ENCODE measurements at places on chromosomes 7 and 10.

- DNase-seq, result no peak
These were observed 6.9 kb upstream of the PFKFB3 start for GRCh38 chr10:6195846-6196245.

DNA sequence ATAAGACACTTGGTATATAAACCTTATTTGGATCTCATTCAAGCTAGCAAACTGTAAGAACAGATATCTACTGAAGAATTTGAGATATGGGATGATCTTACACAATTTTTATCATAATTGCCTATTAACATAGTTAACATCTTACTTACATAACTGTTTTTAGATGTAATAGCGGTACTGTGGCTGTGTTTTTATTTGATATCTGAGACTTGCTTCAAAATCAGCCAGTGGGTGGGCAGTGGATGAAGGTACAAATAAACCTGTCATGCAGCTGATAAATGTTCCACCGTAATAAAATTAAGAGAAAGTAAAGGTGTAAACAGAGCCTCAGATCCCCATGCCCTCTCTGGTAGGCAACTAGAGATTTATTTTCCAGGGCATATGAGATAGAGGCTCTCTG, 28.4 kb upstream of the PTPRN2 start:
- no peak for DNase-seq

- no peak for DNase-seq
These were observed 277.3 kb downstream of the SDK1 start for GRCh38 chr7:3578399-3578798.

GRCh38 chr10:30346131-30346530, 2.9 kb downstream of the MTPAP start:
- DNase-seq, result no peak

DNA sequence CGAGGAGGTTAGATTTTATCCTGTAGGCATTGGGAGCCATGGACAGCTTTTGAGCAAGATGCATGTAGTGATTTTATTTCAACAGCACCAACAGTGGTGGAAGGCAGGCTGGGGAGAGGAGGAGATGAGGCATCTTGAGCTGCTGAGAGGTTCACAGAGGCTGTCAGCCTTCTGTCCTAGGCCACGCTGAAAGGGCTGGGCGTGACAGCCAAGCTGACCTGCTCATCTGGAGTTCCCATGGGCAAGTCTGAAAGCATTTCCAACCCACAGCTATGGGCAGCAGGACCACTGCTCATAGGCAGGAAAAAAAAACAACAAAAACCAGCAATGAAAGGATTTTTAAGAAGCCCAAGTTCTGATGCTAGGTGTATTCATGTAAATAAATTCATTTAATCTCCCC, 7.7 kb downstream of the NEURL1 start:
- no peak for DNase-seq

DNA sequence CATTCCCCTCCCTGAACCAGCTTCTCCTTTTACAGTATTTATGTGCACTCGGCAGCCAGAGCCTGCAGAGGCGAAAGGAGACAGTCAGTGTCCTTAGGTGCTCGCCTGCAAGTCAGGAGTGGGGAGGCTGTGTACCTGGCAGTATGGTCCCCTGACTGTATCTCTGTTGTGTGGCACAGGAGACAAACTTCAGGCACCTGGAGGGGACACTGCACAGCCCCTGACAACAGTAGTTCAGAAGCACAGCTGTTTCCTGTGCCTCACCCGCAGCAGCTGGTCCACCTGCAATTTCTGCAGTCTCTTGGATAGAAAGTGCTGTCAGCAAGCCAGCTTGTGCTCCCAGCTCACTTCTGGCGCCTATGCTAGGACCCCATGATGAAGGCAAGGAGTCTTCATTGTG, 73.4 kb upstream of the LAMB4 start:
- no peak for DNase-seq

DNA sequence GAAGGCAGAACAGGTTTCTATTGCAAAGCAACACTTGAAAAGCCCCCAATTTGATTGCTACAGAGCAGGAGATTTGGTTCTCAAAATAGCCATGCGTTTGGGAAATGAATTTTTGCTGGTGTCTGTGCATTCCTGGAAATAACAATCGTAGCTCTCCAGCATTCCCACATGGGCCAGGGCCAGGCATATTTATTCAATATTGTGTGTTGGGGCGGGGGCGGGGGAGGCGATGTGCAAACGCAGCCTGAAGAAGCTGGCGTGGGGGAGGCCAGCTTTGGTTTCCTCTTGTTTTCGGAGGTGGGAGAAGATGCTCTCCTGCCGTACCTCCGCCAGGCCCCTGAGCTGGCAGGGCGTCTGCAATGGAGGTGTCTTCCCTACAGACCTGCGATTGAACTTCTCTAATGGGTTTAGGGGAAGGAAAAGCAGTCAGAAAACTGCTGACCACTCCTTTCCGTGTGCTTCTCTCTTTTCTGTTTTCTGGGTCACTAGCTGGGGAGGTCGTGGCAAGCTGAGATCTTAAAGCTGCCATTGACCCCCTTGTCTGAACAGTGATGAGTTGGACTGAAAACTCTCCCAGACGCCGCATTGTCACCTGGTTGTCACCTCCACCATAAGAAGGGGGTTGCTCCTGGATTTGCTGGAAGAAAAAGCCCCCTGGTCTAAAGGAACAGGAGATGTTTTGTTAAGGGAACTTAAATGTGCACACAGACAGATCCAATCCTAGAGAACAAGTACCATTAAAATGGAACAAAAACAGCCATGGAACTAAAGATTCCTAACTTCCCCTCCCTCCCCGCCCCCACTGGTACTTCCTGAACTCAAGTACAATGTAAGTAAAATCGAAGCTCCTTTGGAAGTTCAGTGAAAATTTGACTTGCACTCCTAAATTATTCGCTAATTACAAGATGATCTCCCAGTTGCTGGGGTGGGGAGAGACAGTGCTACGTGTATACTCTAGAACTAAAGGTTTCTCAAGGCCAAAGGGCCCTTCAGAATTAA, 56.4 kb upstream of the HABP2 start:
- DNase-seq, result no peak

DNA sequence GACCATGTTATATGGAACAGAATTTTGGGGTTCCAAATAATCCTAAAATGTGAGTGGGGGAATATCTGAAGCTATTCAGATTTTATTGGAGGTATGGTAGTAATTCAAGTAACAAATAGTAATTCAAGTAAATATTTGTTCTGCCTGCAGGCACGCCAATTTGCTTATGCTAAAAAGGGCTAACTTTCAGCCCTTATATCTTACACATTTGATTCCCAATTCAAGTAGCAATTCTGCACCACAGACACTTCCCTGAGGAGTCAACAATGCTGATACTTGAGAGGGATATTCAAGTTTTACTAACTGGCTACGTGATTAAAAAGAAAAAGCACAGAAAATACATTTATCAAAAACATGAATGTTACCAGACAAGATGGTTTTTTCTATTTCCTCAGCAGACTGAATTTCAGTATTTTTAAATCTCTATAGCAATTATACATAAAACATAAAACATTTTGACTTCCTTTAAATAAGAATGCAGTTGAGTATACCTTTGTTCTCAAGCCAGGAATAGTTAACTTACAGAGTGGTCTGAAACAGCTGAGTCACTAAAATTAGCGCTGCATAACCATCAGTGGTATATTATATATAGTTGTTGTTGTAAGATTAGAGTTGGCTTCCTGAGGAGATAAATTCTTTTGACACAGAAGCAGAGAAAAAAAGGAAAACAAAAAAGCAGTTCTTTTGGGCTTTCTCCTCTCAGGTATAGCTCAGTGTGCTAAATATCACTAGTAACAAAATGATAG, 33.9 kb downstream of the MTPN start:
- DNase-seq, result no peak

- DNase-seq, result no peak
These were observed 472.0 kb downstream of the KCNMA1 start for GRCh38 chr10:77165445-77166208.

GRCh38 chr10:117619223-117619622, 76.7 kb downstream of the EMX2 start:
- DNase-seq, result no peak

- no peak for DNase-seq
These were observed 683.2 kb upstream of the IGFBP3 start for GRCh38 chr7:46604241-46604661.

DNA sequence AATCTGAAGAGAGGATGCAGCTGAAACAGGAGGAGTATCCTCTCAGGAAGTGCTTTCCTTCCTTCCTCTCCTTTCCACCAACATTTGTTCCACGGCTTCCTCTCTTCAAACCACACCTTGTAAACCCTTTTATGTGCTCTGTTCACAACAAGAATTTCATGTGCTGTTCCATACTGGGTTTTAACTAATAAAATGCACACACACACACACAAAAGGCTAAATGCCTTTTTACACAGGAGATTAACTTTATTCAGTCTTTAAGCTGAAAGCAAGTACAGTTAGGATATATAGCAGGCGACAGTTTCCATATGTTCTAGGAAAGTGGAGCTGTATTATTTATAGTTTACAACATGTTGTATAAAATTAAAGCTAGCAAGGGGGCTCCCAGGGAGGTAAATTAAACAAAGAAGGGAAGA, 106.7 kb downstream of the REEP3 start:
- no peak for DNase-seq

GRCh38 chr7:78164459-78164858, 365.9 kb downstream of the PHTF2 start:
- DNase-seq, result no peak

DNA sequence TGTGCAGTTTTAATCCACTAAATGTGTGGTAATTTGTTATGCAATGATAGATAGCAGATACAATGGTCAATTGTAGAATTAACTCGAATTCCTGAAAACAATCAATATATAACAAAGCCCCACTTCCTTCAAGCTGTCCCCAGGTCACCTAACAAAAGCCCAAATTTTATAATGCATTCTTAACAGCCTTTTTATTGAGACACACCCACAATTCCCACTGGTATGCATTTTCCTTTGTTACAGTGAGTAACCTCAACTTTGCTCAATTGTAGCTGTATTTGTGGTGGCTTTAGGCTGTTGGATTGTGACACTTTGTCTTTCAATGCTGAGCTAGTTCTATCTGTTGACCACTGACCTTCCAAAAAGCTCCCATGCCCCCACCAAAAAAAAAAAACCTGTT, 279.8 kb upstream of the CACNA2D1 start:
- no peak for DNase-seq

GRCh38 chr7:135385209-135385608, 124.7 kb downstream of the CNOT4 start:
- DNase-seq, result no peak

DNA sequence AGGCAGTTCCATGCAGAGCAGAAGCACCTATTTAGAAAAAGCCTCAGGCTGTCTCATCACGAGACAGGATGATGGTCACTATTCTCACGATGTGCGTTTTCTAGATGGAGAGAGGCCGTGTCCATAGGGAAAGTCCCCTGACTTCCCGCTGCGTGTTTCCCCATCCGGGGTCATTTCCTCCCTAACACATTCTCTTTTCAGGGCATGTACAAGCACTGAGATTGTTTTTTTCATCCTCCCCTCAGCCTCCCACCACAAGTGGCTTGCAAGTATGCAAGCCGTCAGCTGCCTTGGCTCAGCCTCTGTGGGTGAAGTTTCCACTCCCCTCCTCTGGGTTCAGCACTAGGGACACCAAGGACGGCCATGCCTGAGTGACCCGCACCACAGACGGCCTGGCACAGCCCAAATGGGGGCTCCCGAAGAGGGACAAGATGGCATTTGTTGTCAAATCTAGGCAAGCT, 2.7 kb upstream of the CALML5 start:
- no peak for DNase-seq

GRCh38 chr10:51183783-51184182, 109.5 kb downstream of the PRKG1 start:
- DNase-seq, result no peak

GRCh38 chr7:78605119-78605518, 806.5 kb downstream of the PHTF2 start:
- no peak for DNase-seq

GRCh38 chr7:158006841-158007696, 580.6 kb downstream of the PTPRN2 start:
- DNase-seq, result no peak

DNA sequence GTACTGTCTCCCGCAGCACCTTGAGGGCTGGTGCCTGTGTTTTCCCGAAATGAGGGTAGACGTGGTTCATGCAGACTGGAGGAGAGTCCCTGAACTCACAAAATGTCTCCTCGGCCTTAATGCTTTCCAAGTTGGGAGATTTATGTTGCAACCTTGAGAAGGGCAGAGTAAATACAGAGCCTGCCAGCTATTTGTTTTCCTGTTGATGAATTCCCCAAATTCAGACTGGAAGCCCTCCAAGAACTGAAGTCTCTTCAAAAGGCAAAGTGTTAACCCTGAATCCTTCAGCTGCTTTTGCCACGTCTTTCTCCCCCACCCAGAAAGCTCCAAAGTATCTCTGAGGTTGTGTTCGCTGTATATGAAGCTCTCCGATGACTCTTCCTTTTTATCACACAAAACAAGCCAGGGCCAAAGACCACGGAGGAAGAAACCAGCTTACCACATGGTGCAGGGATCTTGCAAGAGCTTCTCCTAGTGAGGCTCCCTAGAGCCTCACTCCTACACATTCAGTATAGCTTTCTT, 254.7 kb upstream of the NFE2L3 start:
- no peak for DNase-seq

DNA sequence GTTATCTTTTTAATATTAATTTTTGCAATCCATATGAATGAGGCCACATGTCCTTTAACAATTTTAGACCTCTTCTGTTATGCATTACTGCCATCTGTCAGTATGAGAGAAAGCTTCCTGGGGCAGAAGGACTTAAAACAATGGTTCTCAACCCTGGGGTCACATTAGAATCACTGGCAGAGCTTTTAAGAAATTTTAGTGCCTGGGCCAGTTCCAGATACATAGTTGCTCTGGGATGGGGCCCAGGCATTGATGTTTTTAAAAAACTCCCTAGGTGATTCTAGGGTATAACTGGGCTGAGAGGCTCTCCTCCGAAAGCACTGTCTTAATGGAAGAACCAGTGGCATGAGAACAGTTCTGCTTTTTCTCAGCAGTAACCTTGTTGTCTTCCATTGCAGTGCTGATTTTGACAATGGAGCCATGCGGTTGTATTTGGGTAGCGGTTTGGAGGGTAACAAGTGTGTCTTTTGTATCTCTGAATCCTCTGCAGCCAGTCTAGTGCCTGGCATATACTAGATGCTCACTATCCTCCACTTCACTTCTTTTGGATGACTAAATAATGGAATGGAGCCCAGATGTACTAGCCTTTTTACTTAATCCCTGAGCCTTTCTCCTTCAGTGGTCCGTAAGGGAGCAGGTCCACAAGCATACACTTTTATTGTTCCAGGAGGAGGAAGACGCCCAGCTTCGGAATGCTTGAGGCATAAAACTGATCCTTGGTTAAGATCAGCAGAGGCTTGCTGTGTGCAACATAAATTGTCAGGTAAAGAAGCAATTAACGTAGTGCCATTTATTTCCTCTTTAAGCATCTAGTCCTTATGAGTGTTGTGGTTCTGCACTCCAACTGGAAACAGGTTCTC, 227.1 kb downstream of the AUTS2 start:
- no peak for DNase-seq

- peak; percentile 20 for DNase-seq
These were observed 1.3 kb downstream of the CNNM2 start for GRCh38 chr10:102919246-102919959.

- DNase-seq, result no peak
These were observed 425.7 kb upstream of the SEMA3D start for GRCh38 chr7:85612514-85612913.

GRCh38 chr7:361680-362401, 71.9 kb downstream of the FOXL3 start:
- DNase-seq, result no peak
